Activated naive CD4-positive, alpha-beta T cell treated with anti-CD3 and anti-CD28 coated beads for 36 hours (primary cell): ENCODE measurements at places on chromosomes 7 and 10. TPM values are rescaled to one million over a fixed set of nuclear protein-coding genes. Genes with fewer than 3 reads are reported as not detected.

GSTK1 gene
- 186 TPM for total RNA-seq

DNA sequence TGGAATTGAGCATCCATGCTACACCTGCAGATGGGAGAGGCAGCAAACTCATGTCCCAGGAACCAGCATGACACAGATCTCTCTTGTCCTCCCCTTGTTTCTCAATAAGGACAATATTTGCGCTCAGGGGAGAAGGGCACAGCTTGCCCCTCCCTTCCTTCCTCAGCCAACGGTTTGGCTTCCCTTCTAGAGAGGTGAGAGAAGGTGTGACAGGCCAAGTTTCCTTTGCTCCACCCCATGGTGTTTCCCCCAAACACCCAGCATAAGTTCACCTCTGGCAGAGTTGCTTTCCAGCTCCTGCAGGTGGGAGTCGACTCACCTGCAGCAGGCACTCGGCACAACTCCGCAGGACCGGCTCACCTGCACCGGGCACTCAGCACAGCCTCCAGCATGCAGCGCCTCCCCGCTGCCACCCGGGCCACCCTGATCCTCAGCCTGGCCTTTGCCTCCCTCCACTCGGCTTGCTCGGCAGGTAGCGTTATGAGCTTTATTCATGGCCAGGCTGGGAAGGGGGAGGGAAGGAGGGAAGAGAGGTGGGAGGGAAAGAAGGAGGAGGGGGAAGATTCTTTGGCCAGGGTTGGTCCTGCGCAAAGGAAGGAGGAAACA, at the start of the genes ATP6V0A4 and TMEM213:
Gene ATP6V0A4, minus strand, starts transcription at position 482 of the 606 bp plus-strand sequence. CDS start 26,949 bp downstream, outside the sequence.
Gene TMEM213, plus strand, starts transcription at position 280 of the 606 bp plus-strand sequence. Its CDS starts 111 bp downstream, at position 391.
- peak; percentile 13 for DNase-seq

- no peak for DNase-seq
Observed at GRCh38 chr10:12758271-12758670, 243.2 kb downstream of the CCDC3 start.

DNA sequence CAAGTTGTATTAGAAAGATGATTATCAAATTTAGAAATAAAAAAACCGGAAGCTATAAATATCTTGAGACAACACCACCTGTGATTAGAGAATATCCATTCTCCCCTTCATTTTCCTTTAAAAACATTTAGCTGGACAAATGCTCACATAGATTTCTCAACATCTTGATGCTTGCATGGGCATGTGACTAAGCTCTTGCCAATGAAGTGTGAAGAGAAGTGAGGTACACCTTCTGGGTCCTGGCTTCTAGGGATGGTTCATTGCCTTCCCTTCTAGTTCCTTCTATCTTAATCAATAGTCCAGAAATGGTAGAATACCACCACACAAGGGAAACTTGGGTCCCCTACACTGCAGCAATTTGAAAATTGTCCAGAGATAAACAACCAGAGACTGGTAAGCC, 41.0 kb downstream of the WAPL start:
- DNase-seq, result no peak

MYL10 gene
- total RNA-seq, result not detected

DNA sequence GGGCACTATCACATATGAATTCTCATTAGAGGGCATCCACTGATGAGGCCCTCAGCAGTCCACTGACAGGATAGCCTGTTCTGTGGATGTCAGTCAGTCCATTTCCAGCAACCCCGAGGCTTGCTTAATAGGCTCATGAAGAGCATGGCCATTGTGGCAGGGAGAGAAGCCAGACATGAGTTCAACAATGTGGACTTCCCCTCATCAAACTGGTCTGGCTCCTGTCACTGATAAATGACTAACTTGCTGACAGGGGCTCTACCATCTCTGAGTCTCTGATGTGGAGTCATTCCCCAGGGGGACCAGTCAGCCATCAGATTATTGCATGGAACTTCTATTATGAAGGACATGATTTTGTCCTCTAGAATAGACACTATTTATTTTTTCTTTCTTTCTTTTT, 19.8 kb upstream of the TRIL start:
- DNase-seq, result no peak
